ENCODE measurements at places on chromosomes 16 and 17.

GRCh38 chr17:80272366-80272765 is 11.7 kb downstream of the RNF213 start:
- DNase-seq: no peak

DNA sequence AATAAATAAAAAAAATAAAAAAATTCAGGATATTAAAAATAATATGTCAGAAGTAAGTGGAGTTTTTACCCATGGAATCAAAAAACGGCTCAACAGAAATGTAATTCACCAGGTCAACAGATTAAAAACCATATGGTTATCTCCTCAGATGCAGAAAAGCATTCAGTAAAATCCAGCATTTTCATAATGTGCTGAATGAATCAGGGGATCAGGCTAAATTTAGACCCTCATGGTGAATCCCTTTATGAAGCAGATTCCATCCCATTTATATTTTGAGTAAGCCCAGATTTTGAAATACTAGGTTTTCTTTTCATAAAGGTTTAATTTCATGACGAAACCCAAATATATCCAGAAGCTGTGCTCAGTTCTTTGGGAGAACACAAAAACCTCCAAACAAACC is 84.4 kb downstream of the OR1D5 start:
- no peak for DNase-seq

- peak; percentile 33 for DNase-seq
Observed at GRCh38 chr17:16398270-16399267, 16.8 kb upstream of the TRPV2 start.

DNA sequence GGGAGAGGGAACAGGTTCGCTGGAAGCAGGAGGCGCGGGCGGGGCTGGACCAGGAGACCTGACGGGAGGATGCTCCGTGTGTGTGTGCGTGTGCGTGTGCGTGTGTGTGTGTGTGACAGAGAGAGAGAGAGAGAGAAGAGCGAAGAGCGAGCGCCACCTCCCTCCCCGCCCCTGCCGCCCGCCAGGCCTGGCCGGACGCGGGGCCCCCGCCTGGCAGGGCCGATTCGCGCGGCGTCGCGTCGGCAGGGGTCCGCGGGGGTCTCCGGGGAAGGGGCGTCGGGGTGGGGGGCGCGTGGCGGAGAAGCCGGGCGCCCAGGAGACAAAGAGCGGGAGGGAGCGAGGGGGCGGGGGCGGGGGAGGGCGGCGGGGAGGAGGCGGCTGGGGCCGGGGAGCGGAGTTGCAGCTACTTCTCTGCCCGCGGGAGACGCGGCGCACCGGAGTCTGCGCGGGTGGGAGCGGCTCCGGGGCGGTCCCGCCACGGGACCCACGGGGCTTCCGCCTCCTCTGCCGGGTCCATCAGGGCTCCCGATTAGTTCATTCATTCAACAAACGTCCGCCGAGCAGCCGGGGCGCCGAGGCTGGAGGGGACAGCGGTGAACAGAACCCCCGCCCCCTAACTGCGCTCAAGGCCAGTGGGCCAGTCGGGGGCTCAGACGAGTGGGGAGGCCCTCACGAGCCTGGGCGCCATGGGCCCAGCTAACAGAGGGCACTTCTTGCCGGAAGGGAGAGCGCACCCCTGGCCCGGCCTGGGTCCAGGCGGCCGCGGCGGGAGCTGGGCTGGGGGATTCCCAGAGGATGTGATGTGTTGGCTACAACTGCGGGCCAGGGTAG is at the start of gene SAMD14:
Gene SAMD14, minus strand, starts transcription at position 433 of the 831 bp plus-strand sequence. CDS start 5,201 bp downstream, outside the sequence.
- no peak for DNase-seq

DNA sequence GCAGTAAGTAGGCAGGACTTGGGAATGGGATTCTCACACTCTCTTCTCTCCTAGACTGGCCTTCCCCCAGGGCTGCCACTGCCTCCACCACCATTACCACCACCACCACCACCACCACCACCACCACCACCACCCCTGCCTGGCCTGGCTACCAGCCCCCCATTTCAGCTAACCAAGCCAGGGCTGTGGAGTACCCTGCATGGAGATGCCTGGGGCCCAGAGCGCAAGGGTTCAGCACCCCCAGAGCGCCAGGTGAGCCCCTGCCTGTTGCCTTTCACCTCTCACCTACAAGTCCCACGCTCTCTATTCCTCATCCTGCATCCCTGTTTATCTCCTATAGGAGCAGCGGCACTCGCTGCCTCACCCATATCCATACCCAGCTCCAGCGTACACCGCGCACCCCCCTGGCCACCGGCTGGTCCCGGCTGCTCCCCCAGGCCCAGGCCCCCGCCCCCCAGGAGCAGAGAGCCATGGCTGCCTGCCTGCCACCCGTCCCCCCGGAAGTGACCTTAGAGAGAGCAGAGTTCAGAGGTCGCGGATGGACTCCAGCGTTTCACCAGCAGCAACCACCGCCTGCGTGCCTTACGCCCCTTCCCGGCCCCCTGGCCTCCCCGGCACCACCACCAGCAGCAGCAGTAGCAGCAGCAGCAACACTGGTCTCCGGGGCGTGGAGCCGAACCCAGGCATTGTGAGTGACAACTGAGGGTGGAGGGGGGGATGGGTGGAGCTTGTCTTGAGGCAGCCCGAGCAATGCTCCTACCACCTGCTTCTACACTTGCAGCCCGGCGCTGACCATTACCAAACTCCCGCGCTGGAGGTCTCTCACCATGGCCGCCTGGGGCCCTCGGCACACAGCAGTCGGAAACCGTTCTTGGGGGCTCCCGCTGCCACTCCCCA is 7.9 kb upstream of the TMEM88 start:
- DNase-seq: no peak

DNA sequence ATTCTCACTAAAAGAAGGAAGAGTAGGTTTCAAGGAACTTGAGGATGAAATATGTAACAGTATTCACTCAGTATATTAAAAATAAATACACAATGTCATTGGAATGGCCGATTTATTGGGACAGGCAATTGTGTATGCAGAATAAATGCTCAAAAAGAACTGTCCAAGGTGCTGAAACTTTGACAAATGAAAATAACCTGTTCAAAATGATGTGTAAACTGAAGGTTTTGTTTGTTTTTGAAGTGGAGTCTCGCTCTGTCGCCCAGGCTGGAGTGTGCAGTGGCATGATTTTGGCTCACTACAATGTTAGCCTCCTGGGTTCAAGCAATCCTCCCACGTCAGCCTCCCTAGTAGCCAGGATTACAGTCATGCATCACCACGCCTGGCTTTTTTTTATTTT is 318.7 kb upstream of the RBFOX1 start:
- DNase-seq: peak; percentile 44

DNA sequence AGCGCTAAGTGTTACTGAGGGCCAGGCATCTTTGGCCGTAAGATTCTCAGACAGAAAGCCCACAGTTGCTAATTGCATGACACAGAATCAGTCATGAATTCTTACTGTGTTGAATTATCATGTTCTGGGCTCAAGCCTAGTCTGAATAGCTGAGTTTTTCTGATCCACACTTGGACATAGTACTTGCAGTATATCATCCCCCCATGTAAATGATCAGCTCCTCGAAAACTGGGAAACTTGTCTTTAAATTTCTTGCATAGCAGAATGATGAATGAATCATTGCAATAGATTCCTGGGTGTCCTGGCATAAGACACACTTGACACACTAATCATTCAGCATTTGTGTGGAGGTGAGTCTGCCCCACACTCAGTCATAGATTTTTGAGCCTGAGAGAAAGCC is 2.2 kb downstream of the MLYCD start:
- DNase-seq: no peak

DNA sequence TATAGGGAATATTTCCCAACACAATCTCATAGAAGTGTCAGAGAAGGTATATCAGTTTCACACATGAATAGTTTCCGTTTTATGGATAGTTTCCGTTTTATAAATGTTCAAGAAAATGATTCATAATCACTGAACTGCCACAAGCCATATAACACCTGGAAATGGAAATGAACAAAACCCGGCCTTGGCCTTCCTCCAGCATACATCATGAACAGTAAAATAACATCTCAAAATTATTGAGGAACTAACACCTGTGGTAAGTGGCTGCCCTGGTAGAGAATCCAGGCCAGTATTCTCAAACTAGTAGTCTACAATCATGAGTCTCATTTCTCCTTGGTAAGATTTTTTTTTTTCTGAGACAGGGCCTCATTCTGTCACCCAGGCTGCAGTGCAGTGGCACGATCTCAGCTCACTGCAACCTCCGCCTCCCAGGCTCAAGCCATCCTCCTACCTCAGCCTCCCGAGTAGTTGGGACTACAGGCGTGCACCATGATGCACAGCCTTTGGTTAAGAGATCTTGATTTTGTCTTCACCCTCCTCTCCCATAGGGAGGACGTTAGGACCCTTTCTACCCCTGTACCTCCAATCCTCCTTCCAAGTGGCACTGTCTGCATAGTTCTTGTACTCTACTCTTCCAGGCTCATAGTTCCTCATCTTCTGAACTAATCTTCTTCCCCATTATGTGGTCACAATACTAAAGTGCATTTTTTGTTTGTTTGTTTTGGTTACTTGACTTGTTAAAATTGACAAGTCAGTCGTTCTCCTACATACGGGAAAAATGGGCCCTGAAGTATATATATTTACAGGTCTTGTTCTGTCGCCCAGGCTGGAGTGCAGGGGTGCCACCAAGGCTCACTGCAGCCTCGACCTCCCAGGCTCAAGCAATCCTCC is 15.0 kb upstream of the RGS9 start:
- DNase-seq: peak; percentile 14

DNA sequence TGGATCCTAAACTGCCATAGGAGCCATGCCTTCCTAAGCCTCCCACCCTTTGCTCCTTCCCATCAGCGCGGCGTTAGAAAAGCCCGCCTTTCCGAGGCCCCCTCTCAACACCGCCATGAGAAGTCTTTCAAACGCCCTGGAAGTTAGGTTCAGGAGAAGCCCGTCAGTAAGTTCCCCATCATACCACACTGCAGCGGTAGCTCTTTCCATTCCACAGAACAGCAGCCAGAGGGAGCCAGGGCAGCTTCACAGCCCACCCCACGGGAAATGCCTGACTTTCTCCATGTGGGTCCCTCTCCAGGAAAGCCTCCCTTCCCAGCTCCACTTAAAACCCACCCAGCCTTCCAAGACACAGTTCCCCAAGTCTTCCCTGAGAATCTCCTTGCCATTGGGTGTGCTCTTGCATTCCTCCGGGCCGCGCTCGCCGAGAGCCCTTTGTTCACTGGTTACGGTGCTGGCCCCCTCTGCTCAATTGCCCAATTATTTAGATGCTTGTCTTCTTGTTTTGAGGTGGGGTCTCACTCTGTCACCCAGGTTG is 28.7 kb downstream of the KIAA0513 start:
- peak; percentile 35 for DNase-seq

DNA sequence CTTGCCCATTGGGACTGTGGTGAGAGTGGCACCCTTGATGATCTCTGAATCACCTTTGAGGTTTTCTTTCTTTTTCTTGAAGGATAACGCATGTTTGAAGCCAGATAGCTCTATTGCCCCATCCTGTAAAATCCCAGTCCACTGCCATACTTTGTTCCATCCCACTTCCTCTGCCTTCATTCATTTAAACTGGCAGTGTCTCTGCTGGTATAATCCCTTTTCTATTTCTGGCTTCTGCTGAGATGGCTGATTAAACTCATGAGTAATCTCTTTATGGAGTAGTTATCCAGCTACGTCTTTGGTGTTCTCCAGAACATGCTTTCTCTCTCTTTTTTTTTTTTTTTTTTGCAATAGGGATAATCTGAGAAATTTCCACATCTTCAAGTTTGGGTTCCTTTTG is 656.5 kb upstream of the SALL1 start:
- no peak for DNase-seq

- DNase-seq: no peak
Observed at GRCh38 chr17:69187294-69187693, 41.3 kb downstream of the ABCA10 start.

DNA sequence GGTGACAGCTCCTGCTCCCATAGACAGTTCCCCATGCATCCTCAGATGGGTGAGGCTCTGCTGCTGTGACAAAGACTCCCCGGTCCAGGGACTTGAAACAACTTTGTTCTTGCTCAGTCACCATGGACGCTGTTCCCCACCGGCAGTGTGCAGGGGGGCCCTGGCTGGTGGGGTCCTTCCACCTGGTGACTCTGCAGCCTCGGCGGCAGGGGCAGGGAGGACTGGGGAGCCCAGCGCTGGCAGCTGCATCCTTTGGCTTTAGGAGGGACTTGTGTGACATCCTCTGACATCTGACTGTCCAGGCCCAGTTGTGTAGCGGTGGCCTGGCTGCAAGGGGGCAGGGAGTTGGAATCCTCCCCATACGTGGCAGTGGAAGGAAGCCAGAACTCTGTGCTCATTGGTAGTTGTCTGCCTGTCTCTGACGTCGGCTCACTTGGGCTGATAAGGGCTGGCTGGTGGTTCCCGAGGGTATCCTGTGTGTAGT is 107.3 kb downstream of the CMIP start:
- DNase-seq: peak; percentile 12

GRCh38 chr16:86834451-86835035 is 256.2 kb downstream of the FOXL1 start:
- no peak for DNase-seq

GRCh38 chr16:80766798-80767197 is 37.6 kb downstream of the CDYL2 start:
- DNase-seq: no peak

DNA sequence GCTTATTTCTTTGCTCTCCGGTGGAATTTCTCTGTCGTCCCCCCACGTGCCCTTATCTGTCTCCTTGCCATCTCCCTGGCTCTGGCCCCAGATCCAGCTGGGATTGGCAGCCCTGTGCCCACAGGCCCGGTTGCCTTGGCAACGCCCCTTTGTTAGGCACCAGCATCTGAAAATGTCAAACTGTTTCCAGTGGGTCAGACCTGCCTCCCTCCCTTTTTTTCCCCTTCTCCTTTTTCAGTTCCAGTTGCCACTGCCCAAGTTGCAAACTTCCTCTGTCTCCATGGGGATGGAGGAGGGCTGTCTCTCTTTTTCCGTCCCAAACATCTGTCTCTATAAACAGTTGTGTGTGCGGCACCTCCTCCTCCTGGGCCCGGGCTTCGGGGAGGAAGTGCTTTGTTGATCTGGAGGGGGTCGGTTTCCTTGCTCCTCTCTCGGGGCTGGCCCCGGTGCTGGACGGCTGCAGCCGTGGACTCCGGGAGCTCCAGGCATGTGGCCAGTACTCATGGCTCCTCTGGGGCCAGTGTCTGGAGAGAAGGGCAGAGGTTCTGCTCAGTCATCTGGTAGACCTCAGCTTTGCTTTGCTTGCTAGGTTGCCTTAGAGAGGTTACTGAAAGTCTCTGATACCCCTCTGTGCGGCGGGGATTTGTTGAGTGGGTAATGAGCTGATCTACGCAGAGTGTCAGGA is 35.3 kb downstream of the SOCS3 start:
- DNase-seq: peak; percentile 40

GRCh38 chr17:62627904-62628633 is 599 bp downstream of the MRC2 start:
- DNase-seq: peak; percentile 74

GRCh38 chr16:70746708-70747424 is 54.1 kb downstream of the VAC14 start:
- DNase-seq: peak; percentile 70

GRCh38 chr16:67474551-67475455 is 6.2 kb downstream of the ATP6V0D1 start:
- no peak for DNase-seq

DNA sequence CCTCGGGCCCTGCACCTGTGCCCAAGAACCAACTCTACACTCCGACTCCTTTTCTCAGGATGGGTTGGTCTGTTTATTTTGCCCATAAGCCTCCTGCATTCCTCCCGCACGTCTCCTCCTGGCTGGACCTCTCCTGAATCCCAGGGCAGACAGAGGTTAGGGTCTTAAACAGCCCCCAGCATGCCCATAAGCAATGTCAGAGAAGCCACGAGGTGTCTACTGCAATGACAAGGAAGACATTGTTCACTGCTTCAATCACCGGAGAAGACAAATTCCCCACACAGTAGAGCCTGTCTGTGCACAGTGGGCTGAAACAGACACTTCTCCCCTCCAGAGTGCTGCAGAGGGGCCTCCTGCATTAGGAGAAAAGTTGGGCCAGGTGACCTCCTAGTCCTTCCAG is 230.6 kb upstream of the RPL38 start:
- no peak for DNase-seq

Data from OCI-M1 (cell line).